Fibroblast of gingiva (primary cell): ENCODE measurements at places on chromosomes 6 and 20.

GRCh38 chr6:593907-594212 lies 63.0 kb downstream of the HUS1B start:
- DNase-seq = no peak

GRCh38 chr6:74152096-74152675 lies 456.2 kb downstream of the CD109 start:
- DNase-seq = no peak

- DNase-seq = peak; percentile 36
Observed at GRCh38 chr6:29764422-29765196, 41.4 kb downstream of the HLA-F start.

- DNase-seq = no peak
Observed at GRCh38 chr6:46352541-46353268, 138.5 kb downstream of the RCAN2 start.

GRCh38 chr6:72080260-72080941 lies 194.1 kb downstream of the RIMS1 start:
- no peak for DNase-seq

GRCh38 chr6:10194816-10195672 lies 219.8 kb downstream of the TFAP2A start:
- DNase-seq = no peak

- DNase-seq = peak; percentile 43
Observed at GRCh38 chr6:34489207-34489805, 23.4 kb downstream of the PACSIN1 start.

GRCh38 chr6:90126839-90127238 lies 169.8 kb downstream of the BACH2 start:
- DNase-seq = no peak
